ENCODE measurements at places on chromosomes 1 and 21.
A peak's percentile ranks its signal among the peaks of the same experiment; 100 is the strongest.

- no peak for DNase-seq
Observed at GRCh38 chr1:61337037-61337436, 254.7 kb downstream of the NFIA start.

GRCh38 chr1:165073185-165074007 lies 283.1 kb downstream of the LMX1A start:
- peak; percentile 8 for DNase-seq

DNA sequence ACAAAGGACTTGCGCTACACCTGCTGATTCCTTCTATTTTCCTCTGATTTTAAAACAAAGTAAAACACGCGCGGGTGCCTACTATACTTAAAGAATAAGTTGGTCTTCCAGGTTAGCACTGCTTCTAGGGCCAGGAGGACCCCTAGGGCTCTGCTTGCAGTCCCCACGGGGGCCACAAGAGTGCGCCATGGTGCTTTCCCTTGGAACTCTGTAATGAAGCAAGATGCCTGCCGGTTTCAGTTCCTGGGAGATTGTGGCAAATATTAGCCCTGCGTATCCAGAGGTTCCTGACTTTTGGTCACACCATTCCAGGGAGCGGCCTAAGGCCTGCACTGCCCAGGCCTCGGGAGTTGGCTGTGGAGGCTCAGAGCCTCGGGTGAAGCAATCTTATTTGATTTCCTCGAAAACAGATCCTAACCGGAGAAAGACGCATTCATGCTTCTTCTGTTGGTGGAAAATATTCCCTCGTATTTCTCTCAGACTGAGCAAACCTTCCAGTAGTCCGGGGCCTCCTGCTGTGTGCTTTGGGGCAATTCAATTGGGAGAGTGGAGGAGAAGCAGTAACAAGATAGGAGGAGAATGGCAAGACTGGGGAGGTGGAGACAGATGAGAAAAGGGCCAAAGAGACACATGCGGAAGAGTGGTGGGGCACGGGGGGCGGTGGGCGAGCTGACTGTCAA lies 25.3 kb downstream of the ADAM30 start:
- DNase-seq, result no peak

- DNase-seq, result no peak
Observed at GRCh38 chr1:3727042-3727824, 25.0 kb upstream of the CCDC27 start.

DNA sequence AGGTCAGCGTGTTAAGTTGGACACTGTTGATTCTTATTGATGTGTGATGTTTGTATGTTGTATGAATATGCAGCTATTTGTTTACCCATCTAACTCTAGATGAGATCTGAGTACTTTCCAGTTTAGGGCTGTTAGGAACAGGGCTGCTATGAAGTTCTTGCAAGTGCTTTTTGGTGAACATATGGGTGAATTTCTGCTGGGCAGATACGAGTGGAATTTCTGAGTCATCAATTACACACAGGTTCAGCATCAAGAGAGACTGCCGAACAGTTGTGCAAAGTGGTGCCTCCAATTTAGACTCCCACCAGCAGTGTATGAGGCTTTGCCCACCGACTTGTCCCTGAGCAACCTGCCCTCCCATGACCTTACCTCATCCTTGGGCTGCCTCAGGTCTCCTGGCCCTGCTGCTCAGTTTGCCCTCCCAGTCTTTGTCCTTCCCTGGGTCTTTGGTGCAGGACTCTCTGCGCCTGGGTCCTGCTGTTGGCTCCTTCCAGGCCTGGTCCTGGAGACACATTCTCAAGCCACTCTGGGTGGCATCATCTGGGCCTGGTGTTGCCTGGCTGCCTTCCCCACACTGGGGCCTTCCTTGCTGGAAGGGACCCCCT lies 343.6 kb downstream of the PTPRU start:
- no peak for DNase-seq

DNA sequence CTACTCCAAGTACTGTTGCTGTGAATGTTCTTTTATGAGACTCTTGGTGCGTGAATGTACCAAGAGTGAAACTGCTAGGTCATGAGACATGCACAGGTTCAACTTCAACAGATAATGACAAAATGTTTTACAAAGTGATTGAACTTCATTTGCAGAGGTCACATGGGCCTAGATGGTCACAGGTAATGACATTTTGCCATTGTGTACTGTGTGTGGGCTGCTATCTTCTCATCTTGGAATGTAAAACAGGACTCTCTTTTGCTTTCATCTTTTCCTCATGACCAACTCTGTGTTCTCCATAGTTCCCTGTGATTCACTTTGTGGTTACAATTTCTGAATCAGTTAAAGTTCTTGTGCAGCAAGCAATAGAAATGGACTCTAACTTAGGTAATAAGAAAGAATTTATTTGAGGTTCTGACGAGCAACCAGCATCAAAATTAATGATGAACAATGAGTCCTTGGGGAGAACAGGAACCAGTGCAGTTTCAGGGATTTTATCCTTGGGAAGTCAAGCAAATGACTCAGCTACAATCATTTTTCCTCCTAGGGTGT lies 16.2 kb upstream of the TSNAX start:
- no peak for DNase-seq

DNA sequence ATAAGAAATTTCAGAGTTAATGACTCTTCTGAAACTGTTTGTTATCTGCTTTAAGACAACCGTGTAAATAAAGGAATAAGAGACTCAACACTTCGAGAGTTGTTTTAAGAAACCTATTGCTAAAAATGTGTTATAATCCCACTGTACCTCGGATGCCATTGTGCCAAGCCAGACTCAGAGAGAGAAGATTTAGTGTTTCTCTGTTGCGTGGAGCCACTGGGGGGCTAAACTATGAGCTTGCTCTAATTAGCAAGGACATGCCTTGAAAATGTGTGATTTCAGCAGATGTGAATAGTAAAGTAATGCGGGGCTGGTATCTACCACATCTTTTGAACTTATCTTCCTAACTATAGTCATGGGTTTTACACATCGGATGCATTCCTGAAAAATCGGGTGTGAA lies 56.2 kb upstream of the TARBP1 start:
- no peak for DNase-seq

DNA sequence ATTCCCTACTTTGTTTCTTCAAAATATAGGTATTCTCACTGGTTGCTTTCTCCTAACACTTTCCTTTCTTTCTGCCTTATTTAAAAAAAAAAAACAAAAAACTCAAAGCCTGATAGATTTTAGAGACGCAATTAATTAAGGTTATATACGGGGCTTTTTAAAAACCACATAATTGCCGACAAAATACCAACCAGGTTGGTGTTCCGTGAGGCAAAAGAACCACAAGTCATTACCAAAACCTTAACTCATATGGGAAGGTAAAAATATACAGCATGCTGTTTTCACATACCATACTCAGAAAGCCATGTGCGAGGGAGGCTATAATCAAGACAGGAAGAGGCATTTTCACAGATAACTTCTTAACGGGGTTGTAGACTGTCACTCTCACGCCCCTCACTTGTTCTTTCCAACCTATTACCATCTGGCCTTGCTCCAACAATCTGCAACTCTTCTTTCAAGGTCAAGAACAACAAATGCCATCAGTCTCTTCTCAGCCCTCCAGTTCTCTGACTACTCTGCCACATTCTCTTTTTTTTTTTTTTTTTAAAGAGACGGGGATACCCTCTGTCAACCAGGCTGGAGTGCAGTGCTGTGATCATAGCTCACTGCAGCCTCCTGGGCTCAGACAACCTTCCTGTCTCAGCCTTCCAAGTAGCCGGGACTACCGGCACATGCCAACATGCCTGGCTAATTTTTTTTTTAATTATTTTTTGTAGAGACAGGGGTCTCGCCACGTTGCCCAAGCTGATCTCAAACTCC lies 102.6 kb downstream of the APP start:
- no peak for DNase-seq

GRCh38 chr1:162497104-162497722 lies 405 bp upstream of the UHMK1 start:
- DNase-seq, result no peak

- DNase-seq, result no peak
Observed at GRCh38 chr1:36137226-36137625, 12.1 kb downstream of the TRAPPC3 start.

DNA sequence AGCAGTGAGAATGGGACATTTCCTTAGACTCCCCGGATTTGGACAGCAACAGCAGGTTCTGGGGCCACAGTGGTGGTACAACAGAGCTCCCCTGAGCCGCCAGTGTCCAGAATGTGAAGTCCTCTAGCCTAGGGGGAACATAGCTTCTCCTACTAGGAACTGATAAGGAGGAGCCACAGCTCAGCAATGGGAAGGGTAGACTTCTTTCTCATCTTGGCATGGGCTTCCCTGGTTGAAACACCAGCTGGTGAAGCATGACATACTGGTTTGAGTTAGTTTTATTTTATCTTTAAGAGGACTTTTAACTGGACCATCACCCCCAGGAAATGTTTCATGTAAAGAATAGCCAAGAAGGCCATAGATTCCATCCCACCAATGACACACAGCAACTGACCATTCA lies 68.4 kb downstream of the KCNJ15 start:
- DNase-seq, result no peak

DNA sequence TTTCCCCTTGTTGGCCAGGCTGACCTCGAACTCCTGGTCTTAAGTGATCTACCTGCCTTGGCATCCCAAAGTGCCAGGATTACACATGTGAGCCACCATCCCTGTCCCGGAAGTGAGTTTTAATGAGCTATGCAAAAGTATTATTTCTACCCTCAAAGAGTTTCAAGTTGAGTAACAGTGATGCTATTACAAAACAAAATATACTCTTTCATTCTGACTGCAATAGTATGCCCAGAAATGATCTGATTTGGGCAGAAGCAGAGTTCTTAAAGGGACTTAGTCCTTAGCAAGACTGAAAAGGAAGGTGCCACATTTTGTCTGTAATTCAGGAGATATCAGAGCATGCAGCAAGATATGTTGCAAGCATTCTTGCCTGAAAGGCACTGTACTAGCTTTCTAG lies 375.4 kb downstream of the NUF2 start:
- DNase-seq, result peak; percentile 56
